H9 (cell line): ENCODE measurements at places on chromosomes 7 and 10. TPM values are rescaled to one million over a fixed set of nuclear protein-coding genes. Genes with fewer than 3 reads are reported as not detected.

The CCM2 gene
- 30.4 and 30.5 TPM in 2 replicates for total RNA-seq

The TRPV5 gene
- not detected in 2 replicates for total RNA-seq

- DNase-seq = no peak
- no peaks in the 10 kb centered on the region; the same call in 1 of the 2 replicates for H3K27me3 ChIP-seq
- peaks cover 11% of the 10 kb centered on the region; the same call in 1 of the 2 replicates for H3K36me3 ChIP-seq
- H3K27ac ChIP-seq = no peak overlapping the region
- no peaks in the 10 kb centered on the region for H3K4me1 ChIP-seq
Observed at GRCh38 chr10:114933588-114933987, 4.4 kb upstream of the TRUB1 start.

DNA sequence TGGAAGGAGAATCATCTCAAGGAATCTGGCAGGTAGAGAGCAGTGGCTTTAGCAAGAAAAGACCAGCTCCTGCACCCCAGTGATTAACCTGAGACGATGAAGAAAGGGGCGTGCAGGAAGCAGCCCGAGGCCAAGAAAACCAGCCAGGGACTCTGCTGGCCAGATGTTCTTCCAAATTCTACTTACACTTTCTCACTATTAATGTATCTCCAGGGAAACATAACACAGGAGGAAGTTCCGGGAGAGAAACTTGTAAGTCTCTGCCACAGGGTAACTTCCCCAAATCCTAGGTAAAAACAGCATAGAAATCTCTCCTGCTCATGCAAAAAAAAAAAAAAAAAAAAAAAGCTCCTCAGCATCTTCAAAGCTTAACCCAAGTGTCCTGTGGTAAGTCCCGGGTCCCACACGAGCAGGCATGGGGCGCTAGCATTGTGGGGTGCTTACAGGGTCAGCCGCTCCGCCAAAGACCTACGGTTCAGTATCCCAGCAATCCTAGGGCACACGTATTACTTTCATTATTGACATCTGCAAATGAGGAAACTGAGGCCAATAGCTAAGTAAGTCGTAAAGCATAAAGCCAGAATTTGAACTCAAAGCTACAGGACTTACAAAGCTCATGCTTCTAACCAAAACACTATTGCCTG is 97.2 kb upstream of the GNA12 start:
- H3K4me1 ChIP-seq = no peaks in the 10 kb centered on the region
- no peak overlapping the region for H3K27ac ChIP-seq
- peak; percentile 5 for DNase-seq
- no peaks in the 10 kb centered on the region for H3K27me3 ChIP-seq

DNA sequence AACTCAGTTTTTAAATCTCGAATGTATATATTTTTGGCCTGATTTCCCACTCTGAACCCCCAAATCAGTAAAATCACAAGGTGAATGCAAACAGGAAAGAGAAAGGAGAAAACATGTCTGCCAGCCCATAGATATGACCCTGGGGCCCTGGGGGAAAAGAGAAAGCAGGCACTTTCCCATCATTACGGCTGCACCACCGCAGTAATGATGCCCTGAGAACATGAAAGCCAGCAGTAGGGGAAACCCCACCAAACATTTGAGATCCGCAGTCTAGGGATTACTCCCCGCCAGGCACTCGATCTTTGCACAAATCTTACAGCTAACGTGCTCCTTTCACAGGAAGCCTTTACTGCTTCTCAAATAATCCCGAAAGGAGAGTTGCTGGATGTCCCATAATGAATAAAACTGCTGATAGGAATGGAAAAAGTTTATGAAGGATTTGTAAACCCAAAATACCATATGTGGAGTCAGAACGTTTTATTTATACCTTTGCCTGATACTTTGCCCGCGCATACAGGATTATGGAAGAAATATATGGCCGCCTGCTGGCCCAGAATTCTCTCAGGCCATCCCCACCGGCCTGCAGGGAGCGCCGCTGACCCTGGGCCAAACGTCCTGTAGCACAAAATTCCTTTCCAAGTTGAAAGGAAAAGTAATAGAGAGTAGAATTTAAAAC is 180.0 kb upstream of the INHBA start:
- no peaks in the 10 kb centered on the region for H3K27me3 ChIP-seq
- no peaks in the 10 kb centered on the region for H3K36me3 ChIP-seq
- H3K4me1 ChIP-seq = 0 out of 2 replicates have a peak, but pooled peaks cover 2% of the 10 kb centered on the region
- H3K4me3 ChIP-seq = no peak overlapping the region
- H3K27ac ChIP-seq = no peak overlapping the region
- DNase-seq = no peak

GRCh38 chr10:75111907-75112679 is 637 bp downstream of the SAMD8 start:
- H3K27me3 ChIP-seq = no peaks in the 10 kb centered on the region
- DNase-seq = peak; percentile 61
- H3K36me3 ChIP-seq = no peaks in the 10 kb centered on the region
- peak overlapping the region; percentile 76 for H3K27ac ChIP-seq
- peaks cover 5% of the 10 kb centered on the region; the same call in 1 of the 2 replicates for H3K4me1 ChIP-seq
- H3K4me3 ChIP-seq = peak overlapping the region; percentile 90

DNA sequence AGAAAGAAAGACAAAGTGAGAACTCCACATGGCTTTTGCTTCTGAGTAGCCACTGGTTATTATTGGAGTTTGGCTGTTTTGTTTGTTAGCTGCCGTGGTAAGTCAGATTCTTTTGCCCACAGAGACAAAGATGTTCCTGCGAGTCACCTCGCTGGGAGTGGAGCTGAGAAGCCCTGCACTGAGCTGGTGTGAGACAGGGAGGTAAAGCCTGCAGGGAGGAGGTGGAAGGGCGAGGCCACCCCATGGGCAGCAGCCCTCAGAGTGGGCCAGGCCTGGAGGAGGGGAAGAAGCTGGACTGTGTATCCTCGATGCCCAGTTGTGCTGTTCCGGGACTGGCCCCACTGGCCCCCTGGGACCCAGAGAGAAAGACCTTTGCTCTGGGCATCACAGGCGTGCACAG is 14.3 kb upstream of the NOM1 start:
- no peaks in the 10 kb centered on the region for H3K4me1 ChIP-seq
- H3K36me3 ChIP-seq = no peaks in the 10 kb centered on the region
- H3K27me3 ChIP-seq = no peaks in the 10 kb centered on the region

DNA sequence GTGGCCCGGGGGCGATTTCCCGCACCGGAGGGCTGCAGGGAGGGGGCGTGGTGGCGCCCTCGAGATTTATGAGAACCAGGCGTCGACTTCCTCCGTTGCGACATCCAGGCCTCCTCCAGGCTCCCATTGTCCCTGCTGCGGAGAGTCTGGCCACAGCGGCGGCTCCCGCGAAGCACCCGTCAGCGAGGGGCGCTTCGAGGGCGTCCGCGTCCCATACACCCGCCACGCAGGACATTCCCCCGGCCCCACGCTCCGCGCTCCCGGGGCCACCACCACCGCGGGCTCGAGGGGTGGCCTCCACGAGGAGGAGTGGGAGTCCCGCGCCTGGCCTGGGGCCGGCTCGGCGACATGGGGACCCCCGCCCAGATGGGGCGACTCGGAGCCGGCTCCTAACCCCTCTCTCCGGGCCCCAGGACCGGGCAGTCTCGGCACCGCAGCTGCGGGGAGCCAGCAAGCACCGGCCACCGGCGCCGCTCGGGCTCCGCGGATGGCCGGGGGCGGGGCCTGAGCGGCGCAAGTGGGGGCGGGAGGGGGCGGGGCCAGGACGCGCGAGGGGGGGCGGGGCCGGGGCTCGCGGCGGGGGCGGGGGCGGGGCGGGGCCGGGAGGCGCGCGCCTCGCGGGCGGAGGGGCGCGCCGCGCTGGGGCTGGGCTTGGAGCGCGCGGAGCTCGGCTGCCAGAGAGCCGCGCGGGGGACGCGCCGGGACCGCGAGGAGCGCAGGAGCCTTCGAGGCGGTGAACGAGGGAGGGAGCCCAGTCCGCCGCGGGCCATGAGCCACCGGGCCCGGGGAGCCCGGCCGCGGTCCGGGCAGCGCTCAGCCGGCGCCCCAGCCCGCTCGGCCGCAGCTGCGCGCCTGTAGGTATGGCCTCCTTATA is at the start of gene SH2B2:
Gene SH2B2, plus strand, starts transcription at position 632 of the 874 bp plus-strand sequence. CDS start 13,683 bp downstream, outside the sequence.
- H3K27me3 ChIP-seq = no peaks in the 10 kb centered on the region
- no peak within 1 kb of the TSS for H3K27ac ChIP-seq
- peak within 1 kb of the TSS; percentile 81 for H3K4me3 ChIP-seq
- H3K36me3 ChIP-seq = no peaks in the 10 kb centered on the region
- peak; percentile 67 for DNase-seq

GRCh38 chr10:86747796-86748581 is 8.4 kb upstream of the BMPR1A start:
- H3K4me1 ChIP-seq = peaks cover 2% of the 10 kb centered on the region
- H3K27me3 ChIP-seq = no peaks in the 10 kb centered on the region
- H3K36me3 ChIP-seq = no peaks in the 10 kb centered on the region; the same call in 1 of the 2 replicates
- no peak overlapping the region for H3K4me3 ChIP-seq
- no peak overlapping the region for H3K27ac ChIP-seq
- no peak for DNase-seq
